ENCODE measurements at places on chromosomes 7 and 10.

- no peak for DNase-seq
Measured at GRCh38 chr10:22716943-22717342, 2.6 kb upstream of the PIP4K2A start.

- DNase-seq = no peak
Measured at GRCh38 chr10:72243822-72244437, 27.9 kb upstream of the ASCC1 start.

DNA sequence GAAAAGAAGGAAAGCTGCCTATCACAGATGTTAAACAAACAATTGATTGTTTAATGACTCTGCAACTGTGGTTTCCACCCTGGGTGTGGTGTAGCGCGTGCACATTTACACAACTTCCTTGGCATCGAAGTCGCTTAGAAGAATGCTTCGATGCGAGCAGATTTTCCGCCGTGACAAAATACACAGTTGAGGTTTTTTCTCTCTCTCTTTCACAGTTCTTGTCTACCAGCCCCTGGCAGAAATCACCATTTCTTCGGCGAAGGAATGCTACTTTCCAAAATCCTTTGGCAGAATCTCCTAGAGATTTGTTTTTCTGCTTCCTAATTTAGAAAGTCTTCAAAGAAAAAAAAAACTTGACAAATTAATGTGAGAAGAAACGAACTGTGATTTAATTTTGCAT lies 70.7 kb upstream of the C1QL3 start:
- no peak for DNase-seq

- no peak for DNase-seq
Measured at GRCh38 chr7:151905766-151906165, 28.9 kb upstream of the PRKAG2 start.

GRCh38 chr7:132683896-132684690 lies 107.8 kb upstream of the PLXNA4 start:
- DNase-seq = no peak

- no peak for DNase-seq
Measured at GRCh38 chr10:98374217-98374985, 40.6 kb downstream of the PYROXD2 start.

GRCh38 chr7:105429746-105430612 lies 41.3 kb upstream of the SRPK2 start:
- DNase-seq = no peak

DNA sequence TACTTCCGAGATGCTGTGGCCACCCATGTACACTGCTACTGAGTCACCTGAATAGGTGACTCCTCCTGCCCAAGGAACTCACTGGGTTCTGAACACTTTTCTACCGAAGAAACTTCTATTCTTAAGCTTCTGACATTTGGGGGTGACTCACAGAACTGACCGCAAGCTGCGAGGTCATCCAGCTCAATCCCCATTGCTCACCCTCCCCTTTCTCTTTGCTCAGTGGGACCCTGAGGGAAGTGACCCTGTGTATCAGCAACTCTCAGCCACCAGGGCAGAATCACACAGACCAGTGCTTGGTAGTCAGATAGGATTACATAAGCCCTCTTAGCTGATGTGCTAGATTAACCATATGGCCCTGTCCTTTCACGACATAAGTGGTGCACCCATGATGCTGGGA lies 46.3 kb downstream of the INSYN2A start:
- DNase-seq = no peak

DNA sequence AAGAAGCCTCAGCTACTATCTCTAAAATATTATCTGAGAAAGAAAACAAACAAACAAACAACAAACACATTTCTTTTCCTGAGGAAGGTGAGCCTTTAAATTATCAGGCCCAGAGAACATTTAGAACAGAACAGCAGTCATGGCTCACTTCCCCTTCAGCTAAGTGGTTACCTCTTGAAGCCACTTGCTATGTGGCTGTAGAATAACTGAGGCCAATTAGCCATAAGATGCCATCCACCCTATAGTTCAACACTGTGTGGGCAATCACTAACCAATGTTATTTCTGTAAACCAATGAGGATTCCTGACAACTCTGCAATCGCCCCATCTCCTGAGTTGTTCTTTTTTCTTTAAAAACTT lies 3.7 kb upstream of the UPP1 start:
- no peak for DNase-seq

GRCh38 chr7:126574276-126575250 lies 678.2 kb downstream of the GRM8 start:
- no peak for DNase-seq

- DNase-seq = no peak
Measured at GRCh38 chr10:4070921-4071660, 286.1 kb upstream of the KLF6 start.

- no peak for DNase-seq
Measured at GRCh38 chr7:103593691-103594090, 147.7 kb upstream of the SLC26A5 start.

DNA sequence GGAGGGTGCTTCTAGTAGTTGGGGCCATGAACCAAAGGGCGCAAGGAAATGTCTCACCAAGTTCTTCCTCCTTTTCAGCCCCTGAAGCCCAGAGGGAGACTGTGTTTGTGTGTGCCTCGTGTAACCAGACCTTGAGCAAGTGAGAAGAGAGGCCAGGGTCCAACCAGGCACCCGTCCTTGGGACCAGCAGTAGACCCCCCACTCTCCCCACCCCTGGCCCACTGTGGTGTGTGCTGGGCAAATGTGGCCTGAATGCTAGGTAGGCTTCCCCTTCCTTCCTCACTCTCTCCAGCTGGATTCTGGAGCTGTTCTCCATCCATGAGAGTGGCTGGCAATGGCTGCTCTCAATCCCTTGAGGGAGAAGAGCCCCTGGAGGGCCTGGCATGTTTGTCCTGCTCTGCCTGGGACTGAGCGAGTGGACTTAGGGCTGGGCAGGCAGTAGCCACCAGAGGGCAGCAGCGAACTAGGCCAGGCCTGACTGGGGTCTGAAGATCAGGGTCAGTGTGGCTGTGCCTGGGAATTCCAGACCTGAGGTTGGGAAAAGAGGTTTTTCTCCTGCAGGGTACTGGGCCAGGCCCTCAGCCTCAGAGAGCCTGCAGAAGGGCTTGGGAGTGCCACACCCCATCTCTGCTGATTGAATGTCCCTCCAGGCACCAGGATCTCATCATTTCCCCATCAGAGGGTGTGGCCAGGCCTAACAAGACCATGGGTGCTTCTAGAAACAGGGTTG lies 12.5 kb downstream of the SFRP5 start:
- no peak for DNase-seq

GRCh38 chr7:28615091-28615490 lies 202.8 kb downstream of the CREB5 start:
- no peak for DNase-seq

- DNase-seq = no peak
Measured at GRCh38 chr7:95219721-95220120, 104.6 kb downstream of the PON1 start.

- no peak for DNase-seq
Measured at GRCh38 chr10:122551450-122551849, 9.1 kb upstream of the DMBT1 start.

DNA sequence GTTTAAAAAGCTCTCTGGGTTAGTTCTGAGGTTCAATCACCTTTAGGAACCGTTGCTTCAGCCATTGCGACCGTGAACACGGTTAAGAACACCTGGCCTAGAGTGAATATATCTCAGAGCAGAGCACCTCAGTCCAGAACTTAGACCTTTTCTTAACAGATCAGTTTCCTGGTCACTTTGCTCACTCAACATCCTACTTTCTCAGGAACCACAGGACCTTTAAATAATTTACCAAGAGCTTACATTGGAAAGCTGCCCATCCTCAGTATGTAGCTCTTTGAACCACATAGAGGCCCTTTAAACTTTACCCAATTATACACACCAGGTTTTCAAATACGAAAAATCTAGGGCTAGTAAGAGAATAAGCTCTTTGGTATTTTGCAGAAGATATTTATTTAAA lies 153.2 kb downstream of the NRBF2 start:
- DNase-seq = no peak

- no peak for DNase-seq
Measured at GRCh38 chr7:155188357-155188756, 109.3 kb upstream of the INSIG1 start.

- DNase-seq = no peak
Measured at GRCh38 chr10:119498889-119499676, 43.4 kb downstream of the RGS10 start.

GRCh38 chr7:56110611-56111010 lies 4.3 kb upstream of the CHCHD2 start:
- no peak for DNase-seq

DNA sequence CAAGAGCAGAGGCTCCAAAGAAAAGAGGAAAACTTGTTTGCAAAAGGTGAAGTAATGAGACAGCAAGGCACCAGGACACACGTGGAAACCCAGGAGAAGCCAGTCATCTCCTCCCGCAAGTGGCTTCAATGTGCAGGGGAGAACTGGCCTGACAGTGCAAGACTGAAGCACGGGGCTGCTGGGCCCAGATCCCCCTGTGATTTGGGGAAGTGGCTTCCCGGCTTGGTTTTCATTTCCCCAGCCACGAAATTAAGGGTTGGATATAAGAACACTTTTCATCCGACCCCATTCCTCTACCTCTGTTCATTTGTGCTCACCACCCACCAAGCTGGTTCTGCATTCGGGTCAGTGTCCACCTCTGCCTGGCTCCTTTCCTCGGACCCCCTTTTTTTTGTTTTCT lies 306.4 kb downstream of the FGFR2 start:
- no peak for DNase-seq

DNA sequence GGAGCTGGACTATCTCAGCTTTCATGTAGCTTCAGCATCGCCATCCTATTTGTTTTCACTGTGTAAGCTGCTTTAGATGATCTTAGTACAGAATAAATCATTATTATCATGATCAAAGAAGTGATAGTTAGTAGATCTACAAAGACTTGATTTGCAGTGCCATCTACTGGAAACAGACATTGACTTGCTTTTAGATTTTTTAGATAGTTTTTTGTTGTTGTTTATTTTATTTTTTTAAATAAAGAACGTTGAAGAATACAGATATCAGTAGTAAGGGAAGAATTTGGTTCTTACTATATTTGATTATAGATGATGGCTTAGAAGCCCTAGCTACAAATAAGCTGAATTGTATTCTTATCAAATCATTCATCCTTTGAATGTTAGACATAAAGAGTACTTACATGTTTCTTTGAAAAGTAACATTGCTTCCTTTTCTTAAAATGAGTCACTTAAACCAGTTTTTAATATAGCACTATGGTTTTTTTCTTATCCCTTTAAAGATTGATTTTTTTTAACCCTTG lies 6.3 kb upstream of the SFMBT2 start:
- DNase-seq = no peak

GRCh38 chr10:64558094-64558835 lies 1037.1 kb downstream of the REEP3 start:
- DNase-seq = no peak

- DNase-seq = no peak
Measured at GRCh38 chr7:26787701-26788100, 76.7 kb downstream of the SKAP2 start.

DNA sequence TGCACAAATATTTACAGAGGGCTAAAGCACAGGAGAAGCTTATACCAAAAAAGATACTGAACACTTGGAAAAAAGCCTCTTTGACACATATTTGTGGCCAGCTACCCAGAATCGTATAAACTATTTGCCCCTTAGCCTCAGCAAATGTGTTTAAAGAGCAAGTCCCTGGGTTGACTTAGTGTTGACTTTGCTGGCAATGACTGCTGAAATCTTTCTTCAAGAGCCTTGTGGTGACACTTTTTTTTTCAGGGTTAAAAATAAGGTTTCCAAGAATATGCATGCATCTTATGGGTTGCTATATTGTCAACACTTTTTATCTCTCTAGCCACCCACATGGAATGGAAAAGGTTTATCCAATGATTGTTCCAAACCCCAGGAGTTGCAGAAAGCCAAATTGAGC lies 14.9 kb upstream of the PLEKHS1 start:
- no peak for DNase-seq

DNA sequence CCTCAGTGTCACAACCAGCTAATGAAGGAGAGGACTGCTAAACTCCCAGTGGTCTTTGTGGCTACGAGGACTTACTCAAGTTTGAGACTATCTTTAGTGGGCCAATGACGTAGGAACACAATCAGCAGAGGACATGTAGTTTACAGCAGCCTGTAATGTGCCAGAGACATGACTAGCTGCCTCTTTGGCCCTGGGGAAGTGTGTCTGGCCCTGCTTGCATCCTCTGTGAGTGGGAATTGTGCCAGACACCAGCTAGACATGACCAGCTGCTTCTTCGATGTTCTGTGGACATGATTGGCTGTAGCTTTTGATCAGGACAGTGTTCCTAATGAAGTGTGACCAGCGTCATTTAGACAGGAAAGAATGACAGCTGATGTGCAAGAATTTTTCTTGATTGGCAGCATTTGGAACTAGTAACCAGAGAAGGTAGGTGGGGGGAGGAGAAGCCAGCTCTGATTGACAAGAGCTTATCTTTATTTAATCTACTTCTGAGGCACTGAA lies 141.7 kb downstream of the AUTS2 start:
- no peak for DNase-seq

GRCh38 chr10:131898713-131899112 lies 2.1 kb upstream of the PPP2R2D start:
- no peak for DNase-seq

DNA sequence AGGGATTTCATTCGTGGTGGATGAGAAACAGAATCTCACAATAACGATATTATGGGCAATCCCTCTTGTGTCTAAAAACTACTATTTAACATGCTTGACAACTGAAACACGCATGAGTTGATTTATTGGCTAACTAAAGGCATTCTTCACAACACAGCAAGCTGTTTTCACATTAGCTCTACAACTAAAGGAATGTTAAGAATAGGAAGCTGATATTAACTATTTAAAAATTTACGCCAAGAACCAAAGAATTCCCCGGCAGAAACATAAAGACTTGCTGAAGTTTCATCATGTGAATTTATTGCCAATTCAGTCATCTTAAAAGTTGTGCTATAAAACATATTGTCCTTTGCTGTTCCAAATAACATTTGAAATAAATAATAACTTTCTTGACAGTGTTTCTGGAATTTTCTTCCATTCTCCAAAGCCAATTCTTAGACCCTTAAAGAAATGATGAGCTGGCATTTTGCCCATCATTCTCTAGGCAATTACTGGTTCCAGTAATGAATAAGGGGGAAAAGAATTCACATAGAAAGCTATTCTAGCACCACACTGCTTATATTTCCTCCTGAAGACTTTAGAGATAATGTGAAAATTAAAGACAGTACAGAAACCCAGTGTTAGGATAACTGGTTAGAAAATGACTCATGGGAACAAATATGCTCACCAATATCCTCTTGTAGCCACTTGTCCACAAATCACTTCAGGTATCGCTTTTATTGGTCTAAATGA lies 233.1 kb downstream of the PARD3 start:
- no peak for DNase-seq

GRCh38 chr7:128833148-128833945 lies 3.1 kb downstream of the FLNC start:
- no peak for DNase-seq

All from stimulated activated CD8-positive, alpha-beta memory T cell treated with anti-CD3 and anti-CD28 coated beads, Interleukin-15, amount 100 ng/mL, for 24 hours (primary cell).